ENCODE measurements at places on chromosomes 7 and 10.

DNA sequence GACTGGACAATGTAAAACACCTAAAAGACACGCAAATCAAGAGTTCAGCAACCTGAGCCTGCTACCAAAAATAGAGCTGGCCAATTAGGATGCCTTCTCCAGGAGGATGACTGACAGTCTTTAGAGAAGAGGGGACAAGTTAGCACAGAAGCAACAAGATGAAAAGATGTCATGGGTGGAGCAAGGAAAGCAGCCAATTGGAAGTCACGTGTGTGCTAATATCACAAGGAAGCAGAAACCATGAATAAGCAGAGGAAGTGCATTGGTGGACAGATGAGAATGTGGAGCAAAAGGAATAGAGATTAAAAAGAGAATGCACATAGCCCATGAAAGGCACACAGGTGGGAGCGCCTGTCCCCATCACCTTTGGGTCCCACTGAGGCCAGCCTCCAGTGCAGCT is 148.1 kb downstream of the SLC25A13 start:
- DNase-seq: no peak

DNA sequence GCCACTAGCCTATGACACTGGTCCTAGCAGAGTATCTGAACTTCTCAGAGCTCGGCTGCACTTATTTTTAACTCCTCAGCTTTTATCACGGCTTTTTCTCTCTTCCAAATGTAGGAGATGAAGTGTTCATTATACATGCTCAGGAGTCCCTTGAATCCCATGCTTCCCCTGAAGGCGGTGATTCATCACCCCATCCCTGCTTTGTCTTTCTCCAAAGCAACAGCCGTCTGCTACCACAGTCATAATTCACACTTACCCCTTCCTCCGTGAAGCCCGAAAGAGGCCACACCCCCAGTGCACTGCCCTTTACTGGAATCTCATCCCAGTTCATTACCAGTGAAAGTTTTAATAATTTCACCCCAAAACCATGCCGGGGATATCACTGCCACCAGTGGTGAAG is 301.5 kb upstream of the SHH start:
- DNase-seq: no peak

GRCh38 chr7:136874393-136875032 is 6.1 kb downstream of the CHRM2 start:
- DNase-seq: no peak

GRCh38 chr10:80485076-80485945 is 31.2 kb downstream of the TSPAN14 start:
- no peak for DNase-seq

DNA sequence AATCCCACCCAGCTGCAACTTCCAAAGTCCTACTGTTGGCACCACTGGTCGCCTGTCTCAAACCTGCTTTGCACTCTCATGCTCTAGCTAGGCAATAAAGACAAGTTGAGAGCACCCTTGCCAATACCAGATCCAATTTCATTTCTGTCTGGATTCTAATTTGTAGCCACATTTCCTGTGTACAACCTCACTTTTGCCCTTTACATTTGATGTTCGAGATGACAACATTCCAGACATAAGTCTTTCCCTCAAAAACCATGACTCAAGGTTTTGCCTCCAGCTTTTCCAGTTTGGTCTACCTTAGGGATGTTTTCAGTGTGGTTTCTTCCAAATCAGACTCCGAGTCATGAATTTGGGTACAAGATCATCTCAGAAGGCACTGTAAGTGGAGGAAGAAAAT is 309.0 kb downstream of the GPAM start:
- no peak for DNase-seq

- no peak for DNase-seq
Observed at GRCh38 chr10:8897769-8898168, 843.3 kb downstream of the GATA3 start.

DNA sequence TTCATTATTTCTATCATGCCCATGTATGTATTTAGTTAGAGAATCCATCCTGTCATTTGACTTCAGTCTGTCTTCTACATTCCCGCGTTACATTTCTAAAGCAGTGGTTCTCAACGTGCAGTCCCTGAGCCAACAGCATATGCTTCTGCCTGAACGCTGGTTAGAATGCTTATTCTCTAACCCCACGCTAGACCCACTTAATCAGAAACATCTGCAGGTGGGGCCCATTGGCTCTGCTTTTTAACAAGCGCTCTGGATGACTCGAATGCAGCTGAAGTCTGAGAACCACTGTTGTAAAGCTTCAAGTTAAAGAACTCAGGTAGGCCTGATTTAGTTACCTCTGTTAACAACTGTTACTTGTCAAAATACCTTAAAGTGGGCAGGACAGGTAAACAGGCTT is 38.2 kb downstream of the NEUROD6 start:
- DNase-seq: no peak

- no peak for DNase-seq
Observed at GRCh38 chr10:50551894-50552293, 71.9 kb downstream of the SGMS1 start.

GRCh38 chr10:16011548-16011947 is 151.2 kb upstream of the MINDY3 start:
- DNase-seq: no peak

DNA sequence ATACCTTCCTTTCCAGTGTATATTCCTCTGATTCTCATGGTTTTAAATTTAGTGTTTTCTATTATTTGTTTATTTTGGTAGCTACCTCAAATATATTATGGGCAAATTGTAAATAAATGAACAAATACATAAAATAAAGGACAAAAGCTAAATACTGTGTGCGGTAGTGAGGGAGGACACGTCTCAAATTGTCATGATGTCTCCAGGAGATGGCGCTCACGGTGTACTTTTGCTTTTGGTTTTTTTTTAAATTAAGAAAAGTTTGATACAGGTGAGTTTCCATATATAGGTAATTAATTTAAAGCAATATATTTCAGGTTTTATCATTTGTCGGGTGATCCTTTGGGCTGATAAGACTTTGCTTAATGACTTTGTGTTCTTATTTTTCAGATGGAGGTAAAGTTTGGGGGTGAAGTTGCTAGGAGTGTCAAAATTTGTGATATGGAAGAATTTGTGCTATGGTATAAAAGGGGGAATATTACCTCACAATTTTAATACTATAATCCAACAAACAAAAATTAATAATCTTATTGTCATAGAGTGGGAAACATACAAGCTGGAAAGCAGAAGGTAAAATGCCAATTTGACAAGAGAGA is 68.4 kb upstream of the TMEM229A start:
- DNase-seq: no peak

- no peak for DNase-seq
Observed at GRCh38 chr10:3192856-3193635, 20.5 kb upstream of the PITRM1 start.

- no peak for DNase-seq
Observed at GRCh38 chr7:47482013-47482875, 99.7 kb downstream of the TNS3 start.

DNA sequence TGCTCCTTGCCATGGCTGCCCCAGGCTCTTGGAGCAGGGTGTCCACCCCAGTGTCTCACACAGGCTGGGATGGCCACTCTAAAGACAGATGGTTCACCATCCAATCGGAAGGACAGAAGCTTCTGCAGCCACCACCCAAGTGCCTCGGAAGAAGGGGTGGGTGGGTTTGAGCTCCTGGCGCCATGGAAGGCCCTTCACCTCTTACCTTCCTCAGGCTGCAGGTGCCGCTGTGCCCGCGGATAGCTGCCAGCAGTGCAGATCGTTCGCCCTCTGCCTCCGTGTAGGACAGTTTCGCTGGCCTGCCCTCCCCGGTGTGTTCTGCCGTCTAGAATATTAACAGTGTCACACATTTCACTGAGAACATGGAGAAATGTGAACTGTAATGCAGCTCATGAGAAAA is 243.6 kb upstream of the GRB10 start:
- no peak for DNase-seq

GRCh38 chr10:6136215-6137201 is 47.7 kb downstream of the RBM17 start:
- DNase-seq: no peak

- DNase-seq: no peak
Observed at GRCh38 chr10:43203448-43204041, 63.3 kb downstream of the RASGEF1A start.

- no peak for DNase-seq
Observed at GRCh38 chr7:156419782-156420181, 220.8 kb upstream of the RNF32 start.

- no peak for DNase-seq
Observed at GRCh38 chr7:99265848-99266480, 6.7 kb upstream of the MYH16 start.

DNA sequence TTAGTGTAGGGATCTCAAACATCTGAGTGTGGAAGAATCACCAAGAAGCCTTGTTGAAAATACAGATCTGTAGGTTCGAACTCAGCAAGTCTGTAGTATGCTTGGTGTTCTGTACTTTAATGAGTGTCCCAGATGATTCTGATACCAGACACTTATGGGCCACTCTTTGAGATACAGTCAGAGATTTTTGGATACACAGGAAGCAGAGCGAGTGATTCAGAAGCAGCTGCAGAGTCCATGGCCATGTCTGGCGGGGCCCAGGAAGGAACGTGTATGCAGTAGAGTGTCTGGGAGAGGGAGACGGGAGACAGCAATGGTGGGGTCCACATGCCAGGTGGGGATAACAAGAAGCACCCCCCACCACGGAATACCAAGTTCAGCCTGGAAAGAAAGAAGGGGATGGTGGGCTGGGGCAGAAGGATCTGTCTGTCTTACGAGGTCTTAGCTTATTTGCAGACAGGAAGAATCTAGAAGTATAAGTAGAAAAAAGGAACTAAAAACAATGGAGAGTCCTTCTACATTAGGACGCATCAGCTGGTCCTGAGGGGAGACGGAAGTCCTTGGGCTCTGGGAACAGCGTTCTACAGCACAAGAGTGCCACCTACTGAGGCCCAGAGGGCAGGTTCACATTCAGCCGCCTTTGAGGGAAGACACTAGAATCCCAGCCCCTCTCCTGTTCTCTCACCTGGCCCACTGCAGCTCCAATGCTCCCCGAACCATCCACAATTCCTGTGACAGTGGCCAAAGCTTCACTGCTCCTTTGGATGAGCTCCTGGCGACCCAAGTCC is 55.4 kb downstream of the SLC37A3 start:
- no peak for DNase-seq

DNA sequence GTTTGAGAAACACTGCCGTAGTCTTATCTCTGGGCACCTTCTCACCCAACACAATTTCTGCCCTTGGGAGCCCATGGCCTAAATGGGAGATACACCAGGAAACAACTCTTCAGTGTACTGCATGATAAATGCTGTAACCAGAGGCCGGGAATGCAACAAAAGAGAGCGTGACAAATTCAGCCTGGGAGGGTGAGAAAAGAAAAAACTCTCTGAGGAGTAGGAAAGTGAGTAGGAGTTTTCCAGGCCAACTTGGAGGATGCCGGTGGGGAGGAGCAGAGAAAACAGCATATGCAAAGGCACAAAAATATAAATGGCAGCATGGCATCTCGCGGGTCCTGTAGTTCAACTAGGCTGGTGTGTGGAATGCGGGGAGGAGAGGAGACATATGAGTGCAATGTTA is 624.5 kb downstream of the PARD3 start:
- DNase-seq: no peak

DNA sequence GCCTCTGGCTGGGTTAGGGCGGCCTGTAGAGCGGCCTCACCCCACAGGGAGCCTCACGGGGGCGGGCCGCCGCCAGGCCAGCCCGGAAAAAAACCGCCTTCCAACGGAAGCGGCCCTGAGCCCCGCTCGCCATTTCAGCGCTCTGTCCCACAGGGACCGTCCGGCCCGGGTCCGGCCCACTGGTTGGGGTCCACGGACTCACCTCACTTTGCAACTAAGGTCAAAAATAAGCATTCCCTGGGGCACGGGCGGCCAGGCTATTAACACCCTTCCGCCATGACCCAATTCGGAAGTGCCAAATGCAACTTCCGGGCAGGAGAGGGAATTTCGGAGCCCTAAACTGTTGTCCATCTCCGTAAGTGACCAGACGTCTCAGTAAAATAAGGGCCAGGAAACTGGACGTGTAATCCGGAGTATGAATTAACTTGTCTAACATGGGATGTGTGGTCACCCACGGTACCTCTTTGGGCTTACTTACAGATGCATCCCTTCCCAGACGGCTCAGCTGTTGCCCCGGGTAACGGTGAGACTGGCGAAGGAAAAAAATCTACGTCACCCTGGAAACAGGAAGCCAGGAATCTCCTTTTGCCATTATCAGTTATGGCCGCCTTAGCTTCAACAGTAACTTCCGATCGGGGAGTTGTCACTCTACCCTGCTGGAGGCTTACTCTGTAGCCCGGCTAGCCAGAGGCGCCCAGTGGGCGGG is at the start of gene BBIP1:
Gene BBIP1, minus strand, starts transcription at position 538 of the 706 bp plus-strand sequence. CDS start 1,023 bp downstream, outside the sequence.
- DNase-seq: no peak

- DNase-seq: no peak
Observed at GRCh38 chr7:12764458-12764891, 77.0 kb downstream of the ARL4A start.

Measured in stimulated activated CD8-positive, alpha-beta memory T cell treated with anti-CD3 and anti-CD28 coated beads, Interleukin-15, amount 100 ng/mL, for 4 hours (primary cell).